ENCODE measurements at places on chromosomes 5 and 9.

DNA sequence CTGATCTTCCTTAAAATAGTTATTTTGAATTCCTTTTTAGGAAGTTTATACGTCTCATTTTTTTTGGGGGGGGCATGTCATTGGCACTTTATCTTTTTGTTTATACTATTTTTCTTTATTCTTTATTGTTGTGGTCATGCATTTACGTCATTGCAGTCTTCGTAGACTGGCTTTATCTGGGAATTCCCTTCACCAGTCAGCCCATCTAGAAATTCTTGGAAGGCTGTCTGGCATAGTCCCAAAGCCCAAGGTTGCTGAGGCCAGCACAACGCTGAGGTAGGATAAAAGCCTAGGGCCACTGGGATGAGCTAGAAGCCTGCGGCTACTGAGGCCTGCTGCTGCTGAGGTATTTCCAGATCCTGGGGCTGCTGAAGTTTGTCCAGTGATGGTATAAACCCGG is 121.5 kb downstream of the ISOC1 start:
- ATAC-seq, result no peak

GRCh38 chr5:181189363-181189961 is 15.5 kb downstream of the TRIM7 start:
- ATAC-seq, result peak; percentile 27

DNA sequence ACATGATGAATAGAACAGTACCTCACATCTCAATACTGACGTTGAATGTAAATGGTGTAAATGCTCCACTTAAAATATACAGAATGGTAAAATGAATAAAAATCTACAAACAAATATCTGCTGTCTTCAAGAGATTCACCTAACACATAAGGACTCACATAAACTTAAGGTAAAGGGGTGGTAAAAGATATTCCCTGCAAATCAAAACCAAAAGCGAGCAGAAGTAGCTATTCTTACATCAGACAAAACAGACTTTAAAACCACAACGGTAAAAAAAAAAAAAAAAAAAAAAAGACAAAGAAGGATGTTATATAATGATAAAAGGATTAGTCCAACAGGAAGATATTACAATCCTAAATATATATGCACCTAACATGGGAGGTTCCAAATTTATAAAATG is 214.0 kb upstream of the MAST4 start:
- ATAC-seq, result no peak

- no peak for ATAC-seq
These were observed 6.9 kb downstream of the RAB24 start for GRCh38 chr5:177296581-177296980.

DNA sequence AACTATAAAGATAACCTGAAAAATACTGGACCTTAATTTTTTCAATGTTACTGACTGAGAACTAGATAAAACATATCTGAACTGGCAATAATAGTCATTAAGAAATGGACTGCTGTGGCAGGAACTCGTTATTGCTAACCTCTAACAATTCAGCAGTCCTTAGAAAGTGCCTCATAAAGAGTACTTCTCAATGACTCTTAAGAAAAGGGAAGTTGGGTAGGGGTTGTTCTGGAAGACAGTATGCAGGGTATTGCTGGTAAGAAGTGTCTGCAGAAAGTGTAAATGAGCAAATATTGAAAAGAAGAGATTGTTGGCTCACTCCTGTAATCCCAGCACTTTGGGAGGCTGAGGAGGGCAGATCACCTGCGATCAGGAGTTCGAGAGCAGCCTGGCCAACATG is 27.9 kb downstream of the FOXD1 start:
- ATAC-seq, result no peak

GRCh38 chr5:6540111-6540827 is 91.6 kb downstream of the UBE2QL1 start:
- ATAC-seq, result no peak

- ATAC-seq, result no peak
These were observed 86.3 kb upstream of the PJA2 start for GRCh38 chr5:109496112-109496511.

GRCh38 chr5:143682929-143683386 is 129.0 kb upstream of the HMHB1 start:
- no peak for ATAC-seq

DNA sequence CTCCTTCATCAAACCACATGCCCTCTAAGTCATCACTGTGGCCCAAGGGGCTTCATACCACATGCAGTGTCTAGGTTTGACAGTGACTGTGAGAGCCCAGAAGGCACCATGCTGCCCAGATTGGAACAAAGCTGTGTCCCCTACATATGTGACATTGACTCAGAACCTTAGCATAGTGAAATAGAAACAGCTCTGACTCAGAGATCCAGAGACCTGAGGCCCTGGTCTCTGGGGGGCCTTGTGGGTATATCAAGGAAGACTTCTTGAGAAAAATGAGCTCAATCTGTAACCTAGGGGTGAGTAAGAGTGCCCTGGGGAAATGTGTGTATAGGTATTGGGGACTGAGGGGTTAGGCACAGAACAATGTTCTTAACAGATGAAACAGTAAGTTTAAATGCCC is 7.1 kb upstream of the ENTREP1 start:
- ATAC-seq, result peak; percentile 78

GRCh38 chr5:113663879-113664541 is 150.5 kb downstream of the YTHDC2 start:
- ATAC-seq, result no peak

GRCh38 chr5:106303911-106304310 is 1366.8 kb downstream of the EFNA5 start:
- no peak for ATAC-seq

- no peak for ATAC-seq
These were observed 42.9 kb downstream of the GLRA1 start for GRCh38 chr5:151881621-151882225.

DNA sequence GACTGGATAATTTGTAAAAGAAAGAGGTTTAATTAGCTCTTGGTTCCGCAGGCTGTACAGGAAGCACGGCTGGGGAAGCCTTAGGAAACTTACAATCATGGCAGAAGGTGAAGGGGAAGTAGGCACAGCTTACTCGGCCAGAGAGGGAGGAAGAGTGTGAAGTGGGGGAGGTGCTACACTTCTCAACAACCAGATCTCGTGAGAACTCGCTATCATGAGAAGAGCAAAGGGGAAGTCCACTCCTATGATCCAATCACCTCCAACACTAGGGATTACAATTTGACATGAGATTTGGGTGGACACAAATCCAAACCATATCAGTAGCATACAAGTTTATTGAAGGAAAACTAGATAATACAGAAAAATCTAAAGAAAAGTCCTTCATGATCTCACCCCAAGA is 39.9 kb downstream of the NEURL1B start:
- no peak for ATAC-seq

DNA sequence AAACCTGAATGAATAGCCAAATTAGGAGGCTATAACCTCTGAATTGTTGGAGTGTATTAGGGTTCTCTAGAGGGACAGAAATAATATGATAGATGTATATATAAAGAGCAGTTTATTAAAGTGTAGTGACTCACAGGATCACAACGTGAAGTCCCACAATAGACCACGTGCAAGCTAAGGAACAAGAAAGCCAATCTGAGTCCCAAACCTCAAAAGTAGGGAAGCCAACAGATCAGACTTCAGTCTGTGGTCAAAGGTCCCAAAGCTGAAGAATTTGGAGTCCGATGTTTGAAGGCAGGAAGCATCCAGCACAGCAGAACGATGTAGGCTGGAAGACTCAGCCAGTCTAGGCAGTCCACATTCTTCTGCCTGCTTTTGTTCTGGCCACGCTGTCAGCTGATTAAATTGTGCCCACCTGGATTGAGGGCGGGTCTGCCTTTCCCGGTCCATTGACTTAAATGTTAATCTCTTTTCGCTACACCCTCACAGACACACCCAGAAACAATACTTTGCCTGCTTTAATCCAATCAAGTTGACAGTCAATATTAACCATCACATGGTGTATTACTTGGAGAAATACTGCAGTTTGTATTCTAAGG is 550.6 kb downstream of the CDH10 start:
- ATAC-seq, result no peak

DNA sequence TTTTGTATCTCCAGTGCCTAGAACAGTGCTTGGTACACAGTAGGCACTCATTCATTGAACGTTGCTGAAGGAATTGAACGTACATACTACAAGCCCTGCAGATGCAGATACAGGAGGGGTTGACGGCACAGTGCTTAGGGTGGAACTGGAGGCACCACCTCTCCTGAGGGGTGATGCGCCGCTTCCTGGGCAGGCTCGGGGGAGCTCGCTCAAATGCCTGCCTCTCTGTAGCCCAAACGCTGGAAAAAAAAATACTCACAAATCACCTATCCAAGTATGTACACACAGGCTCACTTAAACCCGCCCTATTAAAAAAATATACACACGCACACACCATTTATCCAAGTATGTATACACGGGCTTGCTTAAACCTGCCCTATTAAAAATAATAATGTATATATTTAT is 536 bp upstream of the COMMD10 start:
- ATAC-seq, result no peak

DNA sequence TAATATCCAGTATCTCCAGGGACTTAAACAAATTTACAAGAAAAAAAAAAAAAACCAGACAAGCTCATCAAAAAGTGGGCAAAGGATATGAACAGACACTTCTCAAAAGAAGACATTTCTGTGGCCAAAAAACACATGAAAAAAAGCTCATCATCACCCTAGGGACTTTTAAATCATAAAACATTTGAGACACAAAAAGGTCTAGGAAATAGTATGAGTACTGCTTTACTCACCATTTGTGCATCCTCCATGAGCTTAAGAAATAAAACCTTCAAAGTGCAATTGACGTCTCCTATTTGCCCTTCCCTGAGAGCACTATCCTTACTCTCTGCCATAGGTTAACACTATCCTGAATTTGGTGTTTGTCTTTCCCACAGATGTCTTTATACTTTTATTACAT is 193.7 kb upstream of the NREP start:
- ATAC-seq, result no peak

DNA sequence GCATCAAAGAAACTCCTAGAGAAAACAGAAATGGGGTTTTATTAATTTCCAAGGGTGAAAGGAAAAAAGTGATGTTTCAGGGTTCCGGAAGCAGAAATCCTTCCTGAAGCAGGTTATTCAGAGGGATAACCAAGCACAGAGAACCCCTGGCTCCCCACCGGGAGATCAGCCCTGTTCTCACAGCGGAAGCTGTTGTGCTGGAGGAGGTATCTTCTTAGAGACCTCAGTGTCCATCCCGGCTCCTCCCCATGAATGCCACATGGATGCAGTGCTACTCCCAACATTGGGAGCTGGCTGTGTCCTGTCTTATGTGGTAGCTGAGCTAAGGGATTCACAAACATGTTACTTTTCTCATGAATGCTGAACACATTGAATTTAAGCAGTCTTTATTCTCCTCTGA is 80.9 kb upstream of the IRX2 start:
- ATAC-seq, result no peak

- no peak for ATAC-seq
These were observed 44.7 kb upstream of the SLC27A6 start for GRCh38 chr5:128920345-128921215.

- ATAC-seq, result no peak
These were observed 136.9 kb upstream of the RFX3 start for GRCh38 chr9:3662671-3663070.

- ATAC-seq, result no peak
These were observed 65.8 kb upstream of the S1PR3 start for GRCh38 chr9:88925481-88925880.

DNA sequence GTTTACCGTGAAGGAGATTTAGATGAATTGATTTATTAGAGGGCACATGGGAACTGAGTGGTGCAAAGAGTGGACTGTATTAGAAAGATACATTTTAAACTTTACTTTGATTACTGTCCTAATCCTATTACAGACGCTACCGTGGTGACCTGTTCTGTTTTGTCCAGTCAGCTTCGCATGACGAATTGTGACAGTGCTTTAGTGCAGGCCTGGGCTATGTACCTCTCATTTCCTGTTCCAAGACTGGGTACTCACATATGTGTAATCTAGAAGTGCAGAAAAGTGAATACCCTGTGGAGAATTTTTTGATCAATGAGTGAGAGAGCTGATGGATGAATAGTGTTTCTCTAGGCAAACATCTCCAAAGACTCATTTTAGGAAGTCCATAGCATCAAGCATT is 385.9 kb downstream of the ANXA1 start:
- ATAC-seq, result no peak

GRCh38 chr9:20148416-20148815 is 359.6 kb upstream of the SLC24A2 start:
- ATAC-seq, result no peak

GRCh38 chr5:151780348-151780747 is 8.6 kb downstream of the G3BP1 start:
- ATAC-seq, result no peak

DNA sequence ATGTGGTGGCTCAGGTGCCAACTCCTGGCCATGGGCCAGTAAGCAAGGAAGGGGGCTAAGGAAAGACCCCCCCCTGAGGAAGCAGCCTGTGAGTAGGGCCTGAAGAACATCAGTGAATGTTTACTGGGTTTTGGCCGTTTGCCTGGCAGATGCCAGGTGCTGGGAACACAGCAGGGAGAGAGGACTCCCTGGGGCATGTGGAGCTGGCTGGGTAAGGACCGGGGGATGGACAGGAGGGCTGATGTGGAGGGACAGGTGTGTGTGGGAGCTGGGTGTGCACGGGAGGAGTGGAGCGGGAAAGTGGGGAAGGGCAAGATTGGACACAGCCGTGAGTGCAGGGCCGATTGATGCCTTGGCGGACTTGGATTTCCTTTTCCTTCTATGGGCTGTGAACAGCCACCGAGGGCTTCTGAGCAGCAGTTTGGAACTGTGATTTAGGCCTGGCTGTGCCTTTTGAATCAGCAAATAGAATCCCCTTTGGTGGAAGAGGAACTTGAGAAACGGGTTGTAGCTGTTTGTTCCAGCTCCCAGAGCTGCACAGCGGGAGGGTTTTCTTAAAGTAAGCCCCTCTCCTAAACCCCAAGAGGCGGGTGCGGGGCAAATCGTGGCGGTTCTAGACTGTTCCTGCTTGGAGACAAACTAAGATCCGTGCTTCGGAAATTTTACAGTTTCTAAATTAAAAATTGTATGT is 3.1 kb downstream of the HMCN2 start:
- no peak for ATAC-seq

- ATAC-seq, result no peak
These were observed 536.0 kb downstream of the PDE4D start for GRCh38 chr5:59357381-59357977.

GRCh38 chr9:99259231-99259918 is 37.3 kb downstream of the SEC61B start:
- peak; percentile 72 for ATAC-seq

- ATAC-seq, result no peak
These were observed 97.4 kb downstream of the TMC1 start for GRCh38 chr9:72618811-72619210.

GRCh38 chr9:83583151-83584014 is 39.6 kb upstream of the IDNK start:
- no peak for ATAC-seq

DNA sequence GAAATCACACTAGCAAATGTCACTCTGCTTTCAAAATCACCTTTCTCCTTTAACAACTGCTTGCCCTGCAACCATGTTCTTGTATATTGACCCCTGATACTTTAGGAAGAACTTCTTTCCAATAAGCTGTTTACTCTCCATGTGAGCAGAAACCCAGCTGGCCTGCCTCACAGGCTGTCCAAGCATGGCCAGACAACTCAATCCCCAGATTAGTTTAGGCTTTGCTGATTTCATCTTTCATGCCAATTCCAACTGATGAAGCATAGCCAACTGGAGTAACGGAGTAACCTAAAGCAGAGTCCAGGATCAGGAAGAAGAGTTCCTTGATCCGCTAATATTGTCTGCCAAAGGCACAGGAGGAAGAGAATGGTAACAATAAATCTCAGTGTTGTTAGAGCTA is 56.7 kb upstream of the HTR1A start:
- no peak for ATAC-seq

- no peak for ATAC-seq
These were observed 1.1 kb downstream of the LCN1 start for GRCh38 chr9:135522137-135522877.

GRCh38 chr5:10056228-10056760 is 193.4 kb downstream of the ATPSCKMT start:
- no peak for ATAC-seq

Measured in activated CD4-positive, CD25-positive, alpha-beta regulatory T cell treated with anti-CD3 and anti-CD28 coated beads, Interleukin-2, amount 50 U/mL, for 24 hours (primary cell).